Endodermal cell (in vitro differentiated cells): ENCODE measurements at places on chromosomes 11 and 22. TPM values are rescaled to one million over a fixed set of nuclear protein-coding genes. Genes with fewer than 3 reads are reported as not detected.
A peak's percentile ranks its signal among the peaks of the same experiment; 100 is the strongest.

DNA sequence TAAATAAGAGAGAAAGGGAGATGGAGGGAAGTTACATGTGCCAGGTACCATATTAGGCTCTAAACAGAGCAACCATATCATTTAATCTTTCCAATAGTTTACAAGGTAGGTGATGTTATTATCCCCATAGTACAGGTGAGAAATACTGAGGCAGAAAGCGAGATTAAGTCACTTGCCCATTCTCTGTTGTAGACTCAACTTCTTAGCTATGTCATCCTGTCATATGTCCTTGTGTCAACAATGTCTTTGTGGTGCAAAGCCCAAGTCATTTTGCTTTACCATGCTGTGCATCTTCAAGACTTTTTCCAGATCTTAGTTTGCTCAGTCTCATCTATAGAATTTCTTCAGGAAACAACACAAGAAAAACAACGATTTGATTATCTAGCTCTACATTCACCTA lies 205.0 kb upstream of the E2F8 start:
- no peak for DNase-seq

FZD4 gene
- total RNA-seq = 48.3 and 52.1 TPM in 2 replicates

GRCh38 chr11:135036488-135037297 lies 624.7 kb upstream of the B3GAT1 start:
- no peak for DNase-seq

- no peak for DNase-seq
Measured at GRCh38 chr22:47030881-47031627, 268.6 kb downstream of the TBC1D22A start.

C22orf31 gene
- total RNA-seq = not detected in 2 replicates

BIRC3 gene
- total RNA-seq = 0.04 and 0.09 TPM in 2 replicates

GRCh38 chr11:111819161-111819828 lies 52.1 kb downstream of the ALG9 start:
- DNase-seq = no peak

DNA sequence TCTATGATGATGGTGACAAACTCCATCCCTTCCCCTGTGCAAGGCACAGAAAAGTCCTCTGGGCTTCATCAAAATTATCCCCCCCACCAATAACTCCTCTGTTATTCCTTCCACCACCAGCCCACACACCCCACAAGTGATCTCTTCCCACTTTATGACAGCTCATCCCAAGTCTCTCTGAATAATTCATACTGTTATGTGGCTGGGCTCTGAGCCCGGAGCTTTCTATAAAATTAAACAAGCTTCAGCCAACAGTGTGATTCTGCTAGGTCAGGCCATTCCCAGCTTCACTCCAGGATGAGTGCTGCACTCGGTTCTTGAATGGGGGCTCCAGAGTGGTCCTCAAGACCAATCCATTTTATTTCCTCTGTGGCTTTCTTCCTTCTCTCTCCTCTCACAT lies 83.0 kb downstream of the INSC start:
- DNase-seq = peak; percentile 8

DNA sequence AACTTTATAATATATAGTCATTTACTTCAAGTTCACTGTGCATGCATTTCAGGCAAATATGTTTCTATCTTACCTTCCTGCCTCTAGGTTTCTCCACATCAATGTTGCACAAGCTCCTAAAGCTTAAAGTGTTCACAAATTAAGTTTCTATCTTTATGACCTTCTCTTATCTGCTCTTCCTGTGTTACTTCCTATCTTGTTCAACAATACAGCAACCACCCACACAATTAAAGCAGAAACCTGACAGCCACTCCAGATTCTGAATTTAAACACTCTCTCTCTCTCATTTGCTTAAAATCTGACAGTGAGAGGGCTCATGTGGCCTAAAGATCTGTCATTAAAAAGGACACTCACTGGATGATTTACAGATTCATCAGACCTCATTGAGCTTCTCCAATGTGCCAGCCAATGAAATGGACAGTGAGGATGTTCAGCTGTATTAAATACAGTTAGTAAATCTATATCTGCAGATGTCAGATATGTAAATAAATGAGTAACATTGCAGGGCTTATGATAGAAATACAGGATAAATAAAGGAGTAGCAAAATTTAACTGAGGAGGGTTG lies 10.9 kb downstream of the PDGFD start:
- DNase-seq = no peak

DNA sequence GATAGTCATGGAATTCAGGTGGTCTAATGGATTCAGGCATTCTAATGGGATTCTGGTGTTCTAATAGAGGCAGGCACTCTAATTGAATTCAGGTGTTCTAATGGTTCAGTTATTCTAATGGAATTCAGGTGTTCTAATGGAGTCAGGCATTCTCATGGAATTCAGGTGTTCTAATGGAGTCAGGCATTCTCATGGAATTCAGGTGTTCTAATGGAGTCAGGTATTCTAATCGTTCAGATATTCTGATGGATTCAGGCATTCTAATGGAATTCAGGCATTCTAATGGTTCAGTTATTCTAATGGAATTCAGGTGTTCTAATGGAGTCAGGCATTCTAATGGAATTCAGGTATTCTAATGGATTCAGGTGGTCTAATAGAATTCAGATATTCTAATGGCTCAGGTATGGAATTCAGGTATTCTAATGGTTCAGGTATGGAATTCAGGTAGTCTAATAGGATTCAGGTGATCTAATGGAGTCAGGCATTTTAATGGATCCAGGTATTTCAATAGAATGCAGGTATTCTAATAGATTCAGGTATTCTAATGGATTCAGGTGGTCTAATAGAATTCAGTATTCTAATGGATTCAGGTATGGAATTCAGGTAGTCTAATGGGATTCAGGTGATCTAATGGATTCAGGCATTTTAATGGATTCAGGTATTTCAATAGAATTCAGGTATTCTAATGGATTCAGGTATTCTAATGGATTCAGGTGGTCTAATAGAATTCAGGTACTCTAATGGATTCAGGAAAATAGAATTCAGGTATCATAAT lies 22.0 kb upstream of the PHF21B start:
- no peak for DNase-seq

PGA4 gene
- 0.49 TPM in 1 of 3 replicates, not detected in the others for total RNA-seq

DNA sequence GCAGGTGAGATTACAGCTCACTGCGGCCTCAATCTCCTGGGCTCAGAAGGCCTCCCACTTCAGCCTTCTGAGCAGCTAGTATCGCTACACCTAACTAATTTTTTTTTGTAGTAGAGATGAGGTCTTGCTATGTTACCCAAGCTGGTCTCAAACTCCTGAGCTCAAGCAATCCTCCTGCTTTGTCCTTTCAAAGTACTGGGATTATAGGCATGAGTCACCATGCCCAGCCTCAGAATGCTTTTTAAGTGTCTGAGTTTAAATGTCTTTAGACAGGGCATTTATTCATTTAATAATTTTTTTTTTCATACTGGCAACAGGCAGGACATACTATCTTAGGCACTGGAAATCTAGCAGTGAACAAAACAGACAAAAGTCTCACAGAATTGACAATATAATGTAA lies 27.7 kb downstream of the LRP4 start:
- no peak for DNase-seq
